ENCODE measurements at places on chromosomes 2 and 18.

- DNase-seq = no peak
These were observed 520 bp upstream of the CYP20A1 start for GRCh38 chr2:203238292-203238703.

DNA sequence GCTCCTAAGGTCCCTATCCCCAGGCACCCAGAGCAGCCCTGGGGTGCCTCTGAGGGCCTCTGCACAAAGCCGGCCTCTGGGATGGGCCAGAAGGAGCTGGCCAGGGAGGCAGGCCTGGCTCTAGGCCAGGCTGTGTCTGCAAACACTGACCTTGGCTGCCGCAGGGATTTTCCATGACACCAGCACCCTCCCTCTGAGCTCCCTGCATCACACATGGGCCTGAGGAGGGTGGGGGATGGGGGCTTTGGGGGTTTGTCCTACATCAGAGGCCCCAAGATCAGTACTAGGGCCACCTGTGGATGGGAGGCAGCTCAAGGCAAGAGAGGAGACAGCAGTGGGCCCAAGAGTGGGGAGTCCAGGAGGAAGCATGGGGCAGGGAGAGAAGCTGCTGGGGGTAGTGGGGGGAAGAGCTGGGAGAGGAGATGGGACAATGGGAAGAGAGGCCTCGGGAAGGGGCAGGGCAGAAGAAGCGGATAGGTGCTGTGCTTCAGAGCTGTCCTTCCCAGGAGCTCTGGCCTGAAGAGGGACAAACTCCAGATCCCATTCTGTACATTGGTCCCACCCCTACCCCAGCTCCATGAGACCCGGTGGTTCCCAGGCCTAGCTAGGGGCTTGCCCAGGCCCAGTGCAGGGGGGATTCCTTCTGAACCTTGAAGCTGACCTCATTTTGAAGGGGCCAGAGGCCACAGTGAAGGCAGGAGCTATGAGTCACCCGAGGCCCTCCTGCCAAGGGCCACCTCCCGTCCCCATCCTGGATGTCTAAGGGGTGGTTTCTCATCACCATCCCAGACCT is 28.0 kb downstream of the KCNK3 start:
- DNase-seq = no peak

GRCh38 chr2:44498551-44498950 is 136.8 kb downstream of the CAMKMT start:
- no peak for DNase-seq

DNA sequence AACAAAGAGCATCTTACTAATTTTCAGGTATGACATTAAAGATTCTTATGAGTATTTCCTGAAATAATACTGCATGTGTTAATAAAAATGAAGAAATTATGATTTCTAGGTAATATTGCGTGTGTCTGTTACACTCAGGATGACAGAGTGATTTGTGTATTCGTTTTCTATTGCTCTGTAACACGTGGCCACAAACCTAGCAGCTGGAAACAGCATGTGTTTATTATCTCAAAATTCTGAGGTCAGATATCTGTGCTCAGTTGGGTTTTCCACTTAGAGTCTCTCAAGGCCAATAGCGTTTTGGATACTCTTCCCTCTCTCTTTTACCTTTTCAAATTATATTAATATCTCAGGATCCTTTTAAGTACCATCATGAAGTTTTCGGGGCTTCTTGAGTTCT is 667.9 kb upstream of the CDH7 start:
- no peak for DNase-seq

DNA sequence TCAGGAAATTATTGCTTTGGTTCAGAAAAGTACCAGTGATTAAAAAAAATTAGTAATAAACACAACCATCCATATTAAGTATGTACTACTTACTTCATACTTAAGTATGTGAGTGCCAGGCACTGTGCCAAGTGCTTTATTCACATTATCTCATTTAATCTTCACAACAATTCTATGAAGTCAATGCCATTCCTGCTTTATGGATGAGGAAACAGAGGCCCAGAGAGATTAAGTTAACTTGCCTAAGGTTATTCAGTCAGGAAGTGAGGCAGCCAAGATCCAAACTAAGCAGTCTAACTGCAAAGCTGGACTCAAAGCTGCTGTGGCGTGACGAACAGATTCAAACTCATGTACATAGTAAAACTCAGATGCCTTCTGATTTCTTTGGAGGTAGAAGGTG is 22.3 kb downstream of the DTNB start:
- no peak for DNase-seq

DNA sequence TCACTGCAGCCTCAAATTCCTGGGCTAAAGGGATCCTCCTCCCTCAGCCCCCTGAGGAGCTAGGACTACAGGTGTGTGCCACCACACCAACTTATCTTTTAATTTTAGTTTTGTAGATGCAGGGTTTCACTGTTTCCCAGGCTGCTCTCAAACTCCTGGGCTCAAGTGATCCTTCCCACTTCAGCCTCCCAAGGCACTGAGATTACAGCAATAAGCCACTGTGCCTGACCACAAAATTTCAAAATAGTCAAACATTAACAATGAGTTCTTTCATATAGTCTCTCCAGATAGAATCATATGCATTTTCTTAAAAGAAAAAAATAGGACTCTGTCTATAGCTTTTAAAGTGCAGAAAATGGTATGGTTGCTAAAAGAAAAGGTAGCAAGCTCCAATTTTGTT is 24.9 kb upstream of the PID1 start:
- DNase-seq = no peak

GRCh38 chr2:129720761-129721160 is 258.7 kb upstream of the RAB6C start:
- DNase-seq = no peak
